ENCODE measurements at places on chromosomes 1 and 21.

DNA sequence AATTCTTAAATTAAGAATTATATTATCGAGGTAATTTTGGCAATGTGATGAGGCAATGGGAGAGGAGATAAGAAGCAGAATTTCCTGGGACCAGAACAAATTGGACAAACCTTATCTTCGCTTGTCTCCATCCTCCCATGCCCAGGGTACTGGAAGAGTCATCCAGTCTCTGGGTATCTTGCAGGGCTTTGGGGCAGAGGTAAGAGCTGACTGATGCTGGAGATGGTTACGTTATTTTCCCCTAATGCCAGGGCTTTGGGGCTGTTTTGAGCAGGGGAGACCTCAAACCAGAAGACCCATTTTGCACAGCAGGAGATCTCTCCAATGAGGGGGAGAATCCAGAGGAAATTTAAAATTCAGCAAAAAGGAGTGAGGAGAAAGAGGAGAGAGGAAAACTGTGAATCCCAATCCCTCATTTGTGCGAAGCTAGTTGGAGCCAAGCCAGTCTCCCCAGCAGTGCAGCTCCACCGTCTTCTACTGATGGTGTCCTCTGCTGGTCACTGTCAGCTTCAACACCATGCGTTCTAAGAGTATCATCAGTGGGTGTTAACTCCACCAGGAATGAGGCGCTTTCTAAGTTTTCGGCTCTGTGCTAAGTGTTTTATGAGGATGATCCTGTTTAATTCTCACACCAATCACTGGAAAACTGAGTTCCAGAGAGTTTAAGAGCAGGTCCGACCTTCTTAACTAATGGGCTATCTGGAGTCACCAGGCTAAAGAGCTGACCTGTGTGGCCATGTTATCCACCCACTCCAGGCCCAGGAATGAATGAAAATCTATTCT lies 86.8 kb upstream of the CD34 start:
- peak; percentile 1 for DNase-seq

DNA sequence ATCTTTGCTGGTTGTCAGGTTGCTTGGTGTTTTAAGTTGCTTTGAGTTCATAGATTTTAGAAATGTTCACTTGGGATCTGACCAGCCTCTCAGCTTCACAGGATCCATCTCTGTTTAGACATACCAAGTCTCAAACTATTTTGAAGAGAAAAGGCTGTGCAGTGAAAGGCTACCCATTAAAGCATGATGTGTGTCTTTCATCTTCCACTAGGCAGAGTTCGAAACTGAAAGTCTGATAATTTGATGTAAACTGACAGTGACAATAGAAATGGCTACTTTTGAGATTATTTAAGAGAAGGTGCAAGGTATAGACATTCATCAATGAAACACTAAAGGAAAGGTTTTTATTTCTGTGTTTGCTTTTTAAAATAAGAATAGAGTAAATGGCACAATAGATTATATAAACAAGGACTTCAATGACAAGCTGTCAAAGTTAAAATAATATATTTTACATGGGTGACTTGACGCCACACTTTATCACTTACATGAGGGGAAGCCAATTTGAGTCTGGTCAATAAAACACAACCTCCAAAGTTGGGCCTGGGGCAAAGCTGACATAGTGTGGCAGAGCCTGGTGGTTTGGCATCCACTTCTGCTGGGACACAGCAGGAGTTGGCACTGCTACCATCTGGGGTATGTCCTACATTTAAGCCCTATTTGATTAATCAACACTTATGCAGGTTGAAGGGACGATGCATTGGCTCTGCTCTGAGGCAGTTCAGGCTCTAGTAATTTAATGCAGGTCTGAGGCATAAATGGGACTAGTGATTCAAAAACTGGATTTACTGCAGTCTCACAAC lies 197.7 kb downstream of the CRB1 start:
- DNase-seq, result no peak

- DNase-seq, result no peak
Observed at GRCh38 chr1:233897325-233898162, 6.9 kb upstream of the SLC35F3 start.

- DNase-seq, result no peak
Observed at GRCh38 chr1:89917353-89917752, 77.6 kb upstream of the ZNF326 start.

DNA sequence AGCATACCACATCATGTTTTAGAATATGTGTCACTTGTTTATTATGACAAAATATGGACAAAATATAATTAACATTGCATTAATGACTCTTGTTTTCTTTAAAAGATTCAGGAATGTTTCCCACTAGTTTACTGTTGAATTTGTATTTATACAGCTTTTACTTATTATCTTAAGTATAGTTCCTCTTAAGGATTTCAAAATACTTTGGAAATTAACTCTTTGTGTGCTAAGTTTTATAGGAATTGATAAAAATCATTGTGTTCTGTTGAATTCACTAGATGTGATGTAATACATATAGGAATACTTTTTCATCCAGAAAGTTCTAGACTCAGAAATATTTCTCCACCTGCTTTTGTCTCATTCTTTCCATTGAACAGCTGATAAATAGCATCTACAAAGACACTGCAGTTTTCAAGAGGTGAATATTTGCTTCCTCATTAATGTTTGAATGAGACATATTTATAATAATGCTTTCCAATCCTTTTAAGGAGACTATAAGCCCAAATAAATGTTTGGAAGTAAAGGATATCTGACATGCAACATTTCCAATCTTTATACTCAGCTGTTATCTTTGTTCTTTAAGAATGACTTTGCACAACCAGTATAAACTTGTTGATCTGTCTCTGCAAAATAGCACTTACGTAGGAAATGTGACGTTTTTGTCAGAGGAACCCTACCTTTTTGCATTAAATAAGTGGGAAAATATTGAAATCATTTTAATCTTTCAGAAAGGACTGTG lies 38.4 kb upstream of the SAMSN1 start:
- no peak for DNase-seq

- no peak for DNase-seq
Observed at GRCh38 chr1:19828546-19828945, 13.5 kb upstream of the RNF186 start.

GRCh38 chr1:231729544-231729943 lies 103.0 kb downstream of the DISC1 start:
- DNase-seq, result no peak

DNA sequence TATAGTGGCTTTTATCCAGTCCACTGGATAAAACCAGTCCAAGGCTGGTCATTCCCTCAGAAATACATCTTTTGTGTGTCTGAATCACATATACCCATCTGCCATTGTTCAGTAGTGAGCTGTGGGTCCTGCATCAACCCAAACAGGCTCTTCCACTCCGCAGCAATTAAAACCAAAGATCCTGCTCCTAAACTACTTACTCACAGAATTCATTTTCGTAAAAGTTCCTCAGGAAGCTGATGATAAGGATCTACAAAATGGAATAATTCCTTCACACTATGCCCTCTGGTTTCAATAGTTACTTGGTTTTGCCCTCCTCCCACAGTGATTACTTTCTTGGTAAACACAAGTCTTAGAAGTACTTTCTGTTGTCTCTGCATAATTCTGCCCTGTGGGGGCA lies 5.1 kb upstream of the MFSD2A start:
- DNase-seq, result no peak

GRCh38 chr1:185459141-185459540 lies 142.1 kb upstream of the IVNS1ABP start:
- peak; percentile 97 for DNase-seq

GRCh38 chr1:24696041-24696755 lies 49.0 kb upstream of the CLIC4 start:
- no peak for DNase-seq

GRCh38 chr1:32743380-32744070 lies 41.0 kb upstream of the SYNC start:
- no peak for DNase-seq

GRCh38 chr21:45421071-45421845 lies 16.3 kb downstream of the COL18A1 start:
- no peak for DNase-seq

- no peak for DNase-seq
Observed at GRCh38 chr1:32770221-32770731, 46.9 kb downstream of the YARS1 start.

GRCh38 chr1:87370544-87370943 lies 41.9 kb downstream of the LMO4 start:
- DNase-seq, result no peak

- DNase-seq, result no peak
Observed at GRCh38 chr1:160200786-160201185, 4.4 kb upstream of the PEA15 start.

DNA sequence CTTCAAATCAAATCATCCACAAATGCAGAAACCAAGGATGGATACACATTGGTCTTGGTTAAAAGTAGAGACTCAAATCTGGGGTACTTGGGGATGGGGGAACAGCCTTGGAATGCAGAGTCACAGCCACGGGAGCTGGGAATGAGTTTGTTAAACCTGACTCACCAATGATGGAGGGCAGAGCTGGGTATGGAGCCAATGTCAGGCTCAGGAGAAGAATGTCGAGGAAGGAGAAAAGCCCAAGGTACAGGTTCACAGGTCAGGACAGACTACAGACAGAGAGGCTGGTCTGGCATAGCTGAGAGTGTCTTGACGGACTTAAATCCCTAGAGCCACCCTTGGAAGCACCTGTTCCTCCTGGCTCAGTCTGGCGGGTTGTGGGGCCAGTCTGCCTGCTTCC lies 237.6 kb downstream of the NTNG1 start:
- DNase-seq, result no peak

GRCh38 chr1:216883518-216883917 lies 160.3 kb upstream of the ESRRG start:
- no peak for DNase-seq

DNA sequence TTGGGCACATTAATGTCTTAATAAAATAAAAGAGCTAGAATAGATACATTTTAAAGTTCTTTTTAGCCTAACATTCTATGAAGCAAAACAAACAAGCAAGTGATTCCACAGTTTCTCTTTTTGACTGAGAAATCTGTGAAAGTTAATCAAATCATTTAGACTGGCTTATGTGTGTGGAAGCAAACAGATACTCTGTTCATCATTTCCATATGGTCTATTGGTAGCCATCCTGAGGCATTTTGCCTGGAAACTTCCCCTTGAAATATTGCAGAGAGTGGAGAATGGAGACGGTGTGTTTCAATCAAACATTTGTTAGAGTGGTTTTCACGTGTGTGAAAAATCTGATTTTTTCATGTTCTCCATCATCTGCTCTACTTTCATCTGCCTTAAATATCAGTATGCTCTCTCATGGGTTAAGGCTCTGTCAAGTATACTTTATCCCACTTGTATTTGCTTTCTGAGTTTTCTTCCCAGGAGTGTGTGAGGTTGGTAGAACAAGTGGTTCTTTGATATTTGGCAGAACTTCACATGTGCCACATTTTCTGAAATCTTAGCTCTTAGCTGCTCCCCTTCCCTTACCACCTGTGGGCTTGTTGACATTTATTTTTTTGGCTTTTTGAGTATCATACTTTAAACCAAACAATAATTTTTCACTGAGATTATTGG lies 139.1 kb upstream of the PTGFR start:
- DNase-seq, result no peak

GRCh38 chr1:52054496-52055065 lies 410 bp downstream of the TXNDC12 start:
- no peak for DNase-seq

DNA sequence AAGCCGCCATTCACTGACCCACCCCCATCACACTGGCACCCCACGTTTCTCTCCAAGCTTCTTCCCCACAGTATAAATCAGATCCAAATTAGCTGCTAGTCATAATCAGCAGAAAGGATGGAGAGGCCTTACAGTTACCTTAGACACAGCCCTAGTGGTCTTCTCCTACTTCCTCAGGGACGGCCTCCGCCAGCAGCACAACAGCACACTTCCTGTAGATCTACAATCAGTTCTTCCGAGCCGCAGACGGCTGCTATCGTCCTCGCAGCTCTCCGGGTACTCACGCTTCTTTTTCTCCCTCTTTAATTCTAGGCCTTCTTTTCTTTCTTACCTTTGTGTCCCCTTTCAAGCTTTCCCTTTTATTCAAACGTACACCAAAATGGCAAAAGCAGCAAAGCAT lies 313.5 kb downstream of the SMYD3 start:
- no peak for DNase-seq

- DNase-seq, result no peak
Observed at GRCh38 chr1:170068923-170069322, 5.6 kb downstream of the KIFAP3 start.

DNA sequence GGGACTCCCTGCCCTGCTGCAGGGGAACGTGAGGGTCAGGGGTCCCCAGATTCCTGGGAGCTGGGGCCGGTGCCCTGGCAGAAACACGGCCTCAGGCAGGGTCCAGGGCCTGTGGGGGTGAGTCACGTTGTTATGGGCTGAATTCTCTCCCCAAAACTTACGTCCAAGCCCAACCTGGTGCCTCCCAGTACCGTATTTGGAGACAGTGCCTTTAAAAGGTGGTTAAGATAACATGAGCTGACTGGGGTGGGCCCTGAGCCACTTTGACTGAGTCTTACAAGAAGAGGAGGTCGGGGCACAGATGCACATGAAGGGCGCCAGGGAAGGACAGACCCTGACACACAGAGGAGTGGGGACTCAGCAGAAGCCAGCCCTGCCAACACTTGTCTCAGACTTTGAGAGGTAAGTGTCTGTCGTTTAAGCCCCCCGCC lies 99.9 kb downstream of the WDR4 start:
- no peak for DNase-seq

GRCh38 chr1:116122955-116123757 lies 12.0 kb downstream of the MAB21L3 start:
- no peak for DNase-seq

GRCh38 chr1:25694167-25695007 lies 77.8 kb downstream of the MAN1C1 start:
- no peak for DNase-seq

DNA sequence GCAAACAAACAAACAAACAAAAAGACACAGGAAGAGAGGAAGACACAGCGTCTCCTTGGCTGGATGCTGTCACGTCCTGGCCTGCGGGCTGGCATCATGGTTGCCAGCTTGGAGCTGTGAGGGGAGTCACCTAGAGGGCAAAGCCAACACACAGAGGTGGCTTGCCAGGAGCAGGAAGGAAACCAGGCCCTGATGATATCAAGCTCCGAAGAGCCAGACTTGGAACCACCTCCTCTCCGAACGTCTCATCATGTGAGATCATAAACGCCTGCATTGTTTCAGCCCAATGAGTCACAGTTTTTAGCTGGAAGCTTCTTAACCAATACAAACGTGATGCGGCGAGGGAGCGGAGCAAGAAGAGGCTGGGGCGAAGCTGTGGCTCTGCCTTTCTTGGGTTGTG lies 8.7 kb downstream of the PLA2G2D start:
- DNase-seq, result no peak

- no peak for DNase-seq
Observed at GRCh38 chr1:227914801-227915563, 32.8 kb downstream of the WNT9A start.

DNA sequence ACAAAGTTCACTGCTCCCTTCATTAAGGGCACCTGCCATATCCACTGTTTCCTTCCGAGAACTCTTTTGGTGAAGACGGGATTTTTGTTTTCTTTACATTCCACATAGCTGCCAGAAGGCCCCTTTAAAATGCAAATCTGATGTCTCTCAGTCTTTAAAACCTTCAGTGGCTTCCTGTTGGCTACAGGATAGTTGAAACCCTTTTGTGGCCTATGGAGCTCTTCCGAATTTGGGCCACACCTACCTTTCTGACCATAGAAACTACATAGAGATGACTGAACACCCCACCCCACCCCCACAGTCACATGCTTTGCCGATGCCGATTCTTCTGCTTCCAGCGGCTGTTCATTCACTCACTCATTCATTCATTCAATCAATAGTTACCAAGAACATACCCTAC lies 502.6 kb downstream of the KIF26B start:
- no peak for DNase-seq

GRCh38 chr1:14304381-14304865 lies 294.1 kb upstream of the KAZN start:
- DNase-seq, result no peak

- DNase-seq, result no peak
Observed at GRCh38 chr1:87004857-87005256, 90.4 kb downstream of the HS2ST1 start.
